ENCODE measurements at places on chromosomes 13 and 19.
A peak's percentile ranks its signal among the peaks of the same experiment; 100 is the strongest.

DNA sequence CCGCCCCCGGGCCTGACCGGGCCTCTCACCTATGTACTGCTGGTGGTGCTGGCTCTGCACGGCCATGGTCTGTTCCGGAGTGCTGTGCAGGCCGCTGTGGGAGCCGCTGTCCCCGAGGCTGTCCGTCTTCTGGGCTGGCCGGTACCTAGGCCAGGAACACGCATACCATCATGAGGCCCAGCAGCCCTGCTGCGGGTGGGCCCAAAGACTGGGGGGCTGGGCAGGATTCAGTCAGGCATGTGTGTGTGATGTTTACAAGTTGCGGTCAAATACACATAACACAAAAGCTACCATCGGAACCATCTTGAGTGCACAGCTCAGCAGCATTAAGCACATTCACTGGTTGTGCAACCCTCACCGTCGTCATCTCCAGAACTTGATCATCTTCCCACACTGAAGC, 32.2 kb upstream of the RANBP3 start:
- DNase-seq, result no peak

DNA sequence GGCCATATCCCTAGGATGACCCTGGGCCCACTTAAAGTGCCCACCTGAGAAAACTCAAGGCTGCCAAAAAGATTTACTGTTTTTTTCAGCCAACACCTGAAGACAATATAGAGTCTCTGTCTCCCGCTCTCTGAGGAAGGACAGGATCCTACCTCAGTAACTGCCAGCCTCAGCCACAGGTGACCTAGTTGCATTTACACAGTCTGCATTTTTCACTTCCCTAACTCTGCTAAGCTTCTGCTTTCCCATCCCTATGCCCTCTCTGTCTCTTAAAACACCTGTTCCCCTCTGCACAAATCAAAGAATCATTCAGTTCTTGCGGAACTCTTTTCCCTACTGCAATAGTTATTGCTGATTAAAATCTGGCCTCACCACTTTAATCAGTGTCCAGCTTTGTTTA, 609.5 kb downstream of the UQCRFS1 start:
- DNase-seq, result no peak

DNA sequence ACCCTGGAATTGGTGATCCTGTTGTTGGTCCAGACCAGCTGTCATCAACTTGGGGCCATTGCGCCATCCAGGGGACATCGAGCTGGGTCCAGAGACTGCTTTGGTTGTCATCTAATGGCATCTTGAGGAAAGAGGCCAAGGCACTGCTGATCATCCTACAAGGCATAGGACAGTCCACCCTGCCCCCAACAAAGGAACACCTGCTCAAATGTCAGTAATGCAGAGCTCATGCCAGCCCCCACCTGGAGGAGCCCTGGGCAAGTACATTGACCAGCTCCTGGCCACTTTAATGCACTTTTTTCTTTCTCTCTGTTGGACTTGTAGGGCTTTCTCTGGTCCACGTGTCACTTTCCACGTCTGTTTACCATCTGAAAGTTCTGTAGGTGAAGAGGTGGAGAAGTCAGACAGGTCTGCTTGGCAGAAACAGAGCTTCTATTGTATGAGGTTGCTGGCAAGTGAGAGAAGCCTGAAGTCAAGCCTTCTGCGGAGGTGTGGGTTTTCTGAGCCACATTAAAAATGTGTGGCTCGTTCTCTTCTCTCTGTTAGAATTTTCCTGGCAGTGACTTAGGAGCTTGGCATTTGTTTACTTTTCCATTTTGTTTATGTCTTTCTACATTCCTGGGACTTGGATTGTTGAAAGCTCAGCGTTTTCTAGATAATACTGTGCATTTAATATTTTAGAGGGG, 124.0 kb upstream of the RNF113B start:
- DNase-seq, result peak; percentile 63

DNA sequence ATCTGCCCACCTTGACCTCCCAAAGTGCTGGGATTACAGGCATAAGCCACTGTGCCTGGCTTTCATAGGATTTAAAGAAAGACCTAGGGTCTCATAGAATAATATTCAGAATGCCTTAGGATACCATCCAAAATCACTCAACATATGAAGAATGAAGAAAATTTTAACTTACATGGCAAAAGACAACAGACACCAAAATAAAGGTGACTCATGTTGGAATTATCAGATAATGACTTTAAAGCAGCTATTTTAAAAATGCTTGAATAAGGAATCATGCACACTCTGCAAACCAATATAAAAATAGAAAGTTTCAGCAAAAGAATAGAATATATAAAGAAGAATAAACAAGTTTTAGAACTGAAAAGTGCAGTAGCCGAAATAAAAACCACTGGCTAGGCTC, 29.3 kb downstream of the ZNF566 start:
- DNase-seq, result no peak

DNA sequence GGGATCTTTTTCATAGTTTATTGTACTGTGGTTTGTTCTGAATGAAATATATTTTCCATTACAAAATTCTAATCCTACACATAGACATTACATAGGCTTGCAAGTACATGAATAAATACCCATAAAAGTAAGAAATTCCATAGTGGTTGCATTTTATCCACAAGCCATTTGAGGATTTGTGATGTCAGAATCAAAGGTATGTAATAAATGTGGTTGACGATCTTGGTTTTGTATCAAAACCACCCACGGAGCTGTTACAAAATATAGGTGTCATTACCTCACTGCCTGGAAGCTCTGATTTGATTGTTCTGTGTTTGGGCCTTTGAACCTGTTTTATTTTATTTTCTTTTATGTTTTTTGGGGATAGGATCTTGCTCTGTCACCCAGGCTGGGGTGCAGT, 125.1 kb downstream of the NALCN start:
- no peak for DNase-seq

DNA sequence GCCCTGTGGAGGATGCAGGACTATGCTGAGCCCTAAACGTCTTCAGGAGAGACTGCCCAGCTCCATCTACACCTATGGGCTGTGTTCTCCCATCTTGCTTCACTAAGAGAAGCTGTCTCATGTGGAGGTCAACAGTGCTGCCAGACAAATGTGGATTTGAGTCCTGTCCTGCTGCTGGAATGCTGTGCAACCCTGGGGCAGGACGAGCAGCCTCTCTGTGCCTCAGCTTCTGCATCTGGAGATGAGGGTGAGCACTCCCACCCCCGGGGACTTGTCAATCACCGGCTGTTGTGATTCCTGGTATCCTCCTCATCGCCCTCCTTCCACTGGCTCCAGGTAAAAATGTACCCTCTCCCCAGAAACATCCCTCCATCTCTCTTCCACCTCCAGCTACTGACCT, 16.3 kb downstream of the EPS15L1 start:
- DNase-seq, result no peak
